ENCODE measurements at places on chromosomes 7 and 10. TPM values are rescaled to one million over a fixed set of nuclear protein-coding genes. Genes with fewer than 3 reads are reported as not detected.

The NEUROG3 gene
- 0.81 TPM for total RNA-seq

The CHAT gene
- total RNA-seq = 0.82 TPM

The DEPP1 gene
- 13.4 TPM for total RNA-seq

The LIPK gene
- total RNA-seq = not detected

The DPY19L1 gene
- total RNA-seq = 22.0 TPM

The SRPK2 gene
- 35.0 TPM for total RNA-seq

The TMEM196 gene
- not detected for total RNA-seq

The LGI1 gene
- 1.6 TPM for total RNA-seq

The MMP21 gene
- not detected for total RNA-seq

The TSC22D4 gene
- total RNA-seq = 45.9 TPM

The ORAI2 gene
- 6.8 TPM for total RNA-seq

The FAM170B gene
- not detected for total RNA-seq

The ITGA8 gene
- total RNA-seq = 6.1 TPM

The NUDT13 gene
- total RNA-seq = 3.3 TPM

The OPN4 gene
- total RNA-seq = 0.20 TPM

The DPYSL4 gene
- 0.45 TPM for total RNA-seq

The NRG3 gene
- 0.11 TPM for total RNA-seq

The TDRD1 gene
- 2.9 TPM for total RNA-seq

The TUBB8 gene
- 0.40 TPM for total RNA-seq

The CLEC5A gene
- total RNA-seq = 0.55 TPM

The AASS gene
- 1.8 TPM for total RNA-seq

The LRRN3 gene
- total RNA-seq = 0.09 TPM

The MOGAT3 gene
- 43.1 TPM for total RNA-seq

The TSPAN33 gene
- 4.8 TPM for total RNA-seq

The HERC4 gene
- 51.0 TPM for total RNA-seq

The ADRB1 gene
- 0.73 TPM for total RNA-seq

The SLIT1 gene
- 0.25 TPM for total RNA-seq

The KCNH2 gene
- 0.92 TPM for total RNA-seq

The UNCX gene
- not detected for total RNA-seq

The ZPBP gene
- total RNA-seq = not detected

The ZMYND11 gene
- total RNA-seq = 42.7 TPM

The CCDC146 gene
- 15.7 TPM for total RNA-seq

The LRGUK gene
- 0.36 TPM for total RNA-seq

The PRPS1L1 gene
- not detected for total RNA-seq

The C10orf67 gene
- not detected for total RNA-seq

The C7orf57 gene
- not detected for total RNA-seq

The ABCB1 gene
- total RNA-seq = 259 TPM

The ZNF467 gene
- 1.5 TPM for total RNA-seq

The CDNF gene
- total RNA-seq = 1.7 TPM

The MRPS33 gene
- 83.0 TPM for total RNA-seq

The MRPL43 gene
- total RNA-seq = 69.3 TPM

The SSC4D gene
- total RNA-seq = 0.50 TPM

The FAM25C gene
- total RNA-seq = not detected

The ASZ1 gene
- not detected for total RNA-seq

The SORBS1 gene
- 20.6 TPM for total RNA-seq

The SPAM1 gene
- not detected for total RNA-seq

The SCART1 gene
- total RNA-seq = 2.1 TPM

The MEOX2 gene
- total RNA-seq = 0.37 TPM

The VSTM4 gene
- 3.5 TPM for total RNA-seq

The RNF133 gene
- total RNA-seq = 1.3 TPM

The PTPRN2 gene
- 40.7 TPM for total RNA-seq

The FGFBP3 gene
- 2.3 TPM for total RNA-seq

The PCGF6 gene
- 6.5 TPM for total RNA-seq

The TEX36 gene
- total RNA-seq = not detected

The SYT15 gene
- 2.2 TPM for total RNA-seq
